Germinal center (tissue), 1 donor: ENCODE measurements at places on chromosomes 1 and 21.

- DNase-seq, result no peak
Measured at GRCh38 chr1:117365350-117366176, 1.7 kb upstream of the MAN1A2 start.

DNA sequence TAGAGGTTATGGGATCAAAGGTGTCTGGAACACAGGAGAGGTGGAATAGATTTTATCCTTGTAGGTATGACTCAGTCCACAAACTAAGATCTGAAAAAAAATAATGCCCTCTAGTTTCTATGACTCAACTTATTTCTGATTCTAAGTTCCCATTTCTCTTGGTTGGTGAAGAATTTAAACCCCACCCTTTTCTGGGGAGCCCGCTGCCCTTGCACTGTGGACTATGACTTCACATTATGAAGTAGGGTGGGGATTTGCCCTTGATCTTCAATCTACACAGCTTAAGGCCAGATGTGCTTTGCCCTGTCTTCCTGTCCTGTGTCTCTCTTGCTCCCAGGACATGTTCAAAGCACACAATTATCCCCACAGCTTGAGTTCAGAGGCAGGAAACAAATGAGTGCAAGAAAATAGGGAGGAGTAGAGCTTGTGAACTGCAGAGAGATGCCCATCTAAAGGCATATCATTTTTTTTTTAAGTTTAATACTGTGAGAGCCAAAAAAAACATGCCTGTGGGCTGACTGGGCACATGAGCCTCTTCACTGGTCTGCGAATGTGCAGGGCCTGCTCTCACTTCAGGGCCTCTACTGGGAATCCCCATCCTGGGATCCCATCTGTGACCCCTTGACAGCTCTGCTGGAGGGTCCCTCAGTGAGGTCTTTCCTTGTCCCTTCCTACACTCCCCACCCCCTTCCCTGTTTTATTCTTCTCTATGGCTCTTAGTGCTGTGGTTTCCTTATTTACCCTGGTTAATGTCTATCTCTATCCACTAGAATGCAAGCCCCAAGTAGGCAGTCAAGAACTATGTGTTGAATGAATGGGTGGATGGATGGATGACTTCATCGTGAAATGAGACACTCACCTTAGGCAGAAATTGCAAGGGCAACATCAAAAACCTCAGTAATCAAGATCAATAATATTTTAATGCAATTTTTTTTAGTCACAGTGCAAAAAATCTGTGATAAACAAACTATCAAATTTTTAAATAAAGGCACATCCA lies 61.5 kb downstream of the CD58 start:
- DNase-seq, result no peak

- DNase-seq, result no peak
Measured at GRCh38 chr1:220564216-220564615, 36.3 kb downstream of the MARK1 start.

DNA sequence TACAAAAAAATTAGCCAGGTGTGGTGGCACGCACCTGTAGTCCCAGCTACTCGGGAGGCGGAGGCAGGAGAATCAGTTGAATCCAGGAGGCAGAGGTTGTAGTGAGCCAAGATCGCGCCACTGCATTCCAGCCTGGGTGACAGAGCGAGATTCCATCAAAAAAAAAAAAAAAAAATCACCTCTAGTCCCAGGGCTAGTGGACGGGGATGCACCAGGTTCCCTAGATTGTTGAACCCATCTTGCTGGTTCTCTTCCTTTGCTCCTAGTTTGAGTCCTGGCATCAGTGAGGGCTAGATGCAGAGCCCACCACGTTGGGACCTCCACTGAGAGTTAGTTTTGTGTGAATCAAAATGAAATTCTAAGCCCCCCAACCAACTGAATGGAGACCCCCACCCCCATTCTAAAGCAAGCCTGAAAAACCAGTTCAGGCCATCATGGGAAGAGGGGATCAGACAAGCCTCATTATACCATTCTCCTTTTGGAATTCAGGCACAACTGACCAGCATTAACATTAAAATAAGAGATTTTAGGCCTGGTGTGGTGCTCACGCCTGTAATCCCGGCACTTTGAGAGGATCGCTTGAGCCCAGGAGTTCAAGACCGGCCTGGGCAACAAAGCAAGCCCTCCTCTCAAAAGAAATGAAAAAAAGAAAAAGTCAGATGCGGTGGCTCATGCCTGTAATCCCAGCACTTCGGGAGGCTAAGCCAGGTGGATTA lies 17.9 kb upstream of the L1TD1 start:
- no peak for DNase-seq

- DNase-seq, result no peak
Measured at GRCh38 chr1:170215072-170215885, 69.5 kb downstream of the NTMT2 start.

GRCh38 chr1:84289169-84289785 lies 12.2 kb upstream of the SAMD13 start:
- DNase-seq, result no peak

DNA sequence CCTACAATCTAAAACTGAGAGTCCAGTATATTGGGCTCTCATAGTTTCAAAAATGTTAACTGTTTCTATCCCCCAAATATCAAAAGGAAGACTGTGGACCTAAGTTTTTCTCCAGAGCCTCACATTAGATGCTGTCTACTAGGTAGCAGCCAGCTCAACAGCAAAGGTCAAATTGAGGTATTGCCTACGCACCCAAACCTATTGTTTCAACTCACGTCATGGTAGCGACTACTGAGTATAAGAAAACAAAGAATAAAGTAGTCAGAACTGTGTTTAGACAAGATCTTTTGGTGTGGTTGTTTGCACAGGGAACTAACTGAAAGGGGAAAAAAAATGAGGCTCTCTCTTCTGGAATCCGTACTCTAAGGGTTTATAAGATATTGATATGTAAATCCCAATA lies 173.2 kb downstream of the LBR start:
- no peak for DNase-seq

DNA sequence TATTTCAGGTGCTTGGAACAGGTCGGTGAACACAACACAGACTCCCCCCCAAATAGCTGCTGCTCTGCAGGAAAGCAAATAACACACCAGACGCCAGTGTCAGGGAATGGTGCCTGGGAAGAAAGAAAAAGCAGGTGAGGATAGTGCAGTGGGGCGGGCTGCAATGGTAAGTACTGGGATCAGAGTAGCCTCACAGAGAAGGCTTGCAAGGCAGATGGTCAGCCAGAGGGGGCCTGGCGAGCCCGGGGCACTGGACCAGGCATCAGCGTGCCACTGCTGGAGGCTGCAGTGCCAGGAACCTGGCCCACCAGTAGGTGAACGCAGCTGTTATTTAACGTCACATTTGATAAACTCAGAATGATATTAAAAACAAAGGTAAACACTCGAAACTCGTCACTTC lies 60.0 kb downstream of the POFUT2 start:
- no peak for DNase-seq

DNA sequence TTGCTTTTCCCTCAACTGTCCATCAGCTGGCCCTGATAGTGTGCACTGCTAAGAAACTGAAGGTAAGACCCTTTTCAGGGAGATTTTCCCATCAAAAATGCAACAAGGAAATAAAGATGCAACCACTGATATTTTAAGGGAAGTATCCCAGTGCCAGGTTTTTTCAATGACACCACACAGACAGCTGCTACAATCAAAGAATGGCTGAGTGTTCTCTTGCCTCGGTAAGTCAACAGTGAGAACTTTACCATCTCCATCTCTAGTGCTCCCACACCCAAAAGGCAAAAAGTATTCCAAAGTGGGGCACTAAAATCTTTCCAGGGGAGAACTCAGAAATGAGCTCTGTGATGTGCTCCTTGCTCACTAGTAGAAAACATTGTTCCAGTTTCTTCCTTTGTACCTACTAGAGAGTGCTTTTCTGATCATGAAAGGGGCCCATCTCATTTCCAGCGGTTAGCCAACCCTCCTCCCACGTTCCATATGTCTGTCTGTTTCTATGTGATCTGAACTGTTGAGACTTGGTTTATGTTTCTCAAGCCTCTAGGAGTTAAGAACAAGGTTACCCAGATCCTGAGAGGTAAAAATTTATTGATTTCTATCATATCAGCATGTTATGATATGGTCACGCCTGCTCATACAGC lies 67.6 kb upstream of the NEK2 start:
- no peak for DNase-seq

DNA sequence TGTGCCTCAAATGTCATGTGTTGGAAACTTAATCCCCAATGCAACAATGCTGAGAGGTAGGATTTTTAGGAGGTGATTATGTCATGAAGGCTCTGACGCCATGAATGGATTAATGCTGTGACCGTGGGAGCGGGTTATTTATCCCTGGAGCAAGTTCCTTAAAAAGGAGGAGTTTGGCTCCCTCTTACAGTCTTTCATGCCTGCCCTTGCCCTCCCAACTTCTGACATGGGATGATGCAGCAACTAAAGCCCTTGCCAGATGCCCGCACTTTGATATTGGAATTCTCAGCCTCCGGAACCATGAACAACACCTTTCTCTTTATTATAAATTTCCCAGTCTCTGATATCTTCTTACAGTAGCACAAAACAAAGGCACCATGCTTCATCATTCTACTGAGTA lies 685.3 kb upstream of the CHRM3 start:
- DNase-seq, result no peak

GRCh38 chr1:90650401-90650800 lies 66.7 kb downstream of the BARHL2 start:
- no peak for DNase-seq

GRCh38 chr1:219476716-219477115 lies 136.2 kb downstream of the ZC3H11B start:
- no peak for DNase-seq

- DNase-seq, result peak; percentile 6
Measured at GRCh38 chr1:150429805-150430204, 57.4 kb upstream of the TARS2 start.

DNA sequence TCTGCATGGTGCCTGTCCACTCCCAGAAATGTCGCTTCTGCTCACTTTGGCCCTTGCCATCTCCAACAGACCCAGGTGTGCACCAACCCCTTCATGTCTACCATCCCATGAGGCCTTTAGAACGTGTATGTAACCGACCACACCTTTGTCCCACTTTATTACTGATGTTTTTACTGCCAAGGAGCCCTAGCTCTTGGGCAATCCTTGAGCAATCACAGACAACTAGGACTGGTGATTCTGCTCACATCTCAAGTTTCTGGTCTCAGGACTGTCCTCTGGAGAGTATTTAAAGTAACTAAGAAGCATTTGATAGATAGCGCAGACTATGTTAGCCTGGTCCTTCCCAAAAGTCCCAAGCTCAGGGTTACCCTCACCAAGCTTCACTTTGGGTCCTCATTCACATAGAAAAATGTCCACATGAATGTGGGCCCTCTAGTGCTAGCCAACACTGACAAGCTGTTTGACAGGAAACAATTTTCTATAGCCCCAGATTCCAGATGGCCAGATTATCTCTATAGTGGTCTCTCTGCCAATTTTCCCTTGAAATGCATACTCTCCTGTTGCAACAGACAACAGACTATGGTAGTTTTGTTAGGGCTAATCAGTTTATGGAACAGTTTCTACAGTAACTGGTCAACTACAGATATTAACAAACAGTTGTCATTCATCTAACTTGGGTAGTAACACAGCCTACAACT lies 6.9 kb upstream of the TMEM81 start:
- no peak for DNase-seq

GRCh38 chr1:165481820-165482532 lies 37.0 kb upstream of the RXRG start:
- DNase-seq, result no peak

DNA sequence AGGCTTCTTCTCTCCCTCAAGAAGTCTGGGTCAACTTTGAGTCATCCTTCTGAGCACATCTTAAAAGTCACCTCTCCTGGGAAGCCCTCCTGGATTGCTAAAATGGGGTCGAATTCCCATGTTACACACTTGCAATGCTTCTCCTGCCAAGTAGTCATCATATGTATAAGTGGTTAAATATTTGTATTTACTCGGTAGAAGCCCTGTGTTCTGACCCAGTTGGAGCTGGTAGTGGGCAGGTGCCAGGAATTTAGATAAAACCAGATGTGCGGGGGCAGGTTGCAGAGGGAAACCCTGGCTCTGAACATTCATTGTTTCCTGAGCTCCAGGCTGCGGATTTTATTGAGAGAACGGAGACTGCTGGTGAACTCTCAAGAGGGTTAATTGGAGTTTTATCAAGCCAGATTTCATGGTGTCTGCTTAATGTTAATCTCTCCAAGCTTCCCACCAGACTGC lies 52.8 kb upstream of the RPL11 start:
- DNase-seq, result no peak

GRCh38 chr1:198275597-198275996 lies 118.8 kb downstream of the NEK7 start:
- no peak for DNase-seq

DNA sequence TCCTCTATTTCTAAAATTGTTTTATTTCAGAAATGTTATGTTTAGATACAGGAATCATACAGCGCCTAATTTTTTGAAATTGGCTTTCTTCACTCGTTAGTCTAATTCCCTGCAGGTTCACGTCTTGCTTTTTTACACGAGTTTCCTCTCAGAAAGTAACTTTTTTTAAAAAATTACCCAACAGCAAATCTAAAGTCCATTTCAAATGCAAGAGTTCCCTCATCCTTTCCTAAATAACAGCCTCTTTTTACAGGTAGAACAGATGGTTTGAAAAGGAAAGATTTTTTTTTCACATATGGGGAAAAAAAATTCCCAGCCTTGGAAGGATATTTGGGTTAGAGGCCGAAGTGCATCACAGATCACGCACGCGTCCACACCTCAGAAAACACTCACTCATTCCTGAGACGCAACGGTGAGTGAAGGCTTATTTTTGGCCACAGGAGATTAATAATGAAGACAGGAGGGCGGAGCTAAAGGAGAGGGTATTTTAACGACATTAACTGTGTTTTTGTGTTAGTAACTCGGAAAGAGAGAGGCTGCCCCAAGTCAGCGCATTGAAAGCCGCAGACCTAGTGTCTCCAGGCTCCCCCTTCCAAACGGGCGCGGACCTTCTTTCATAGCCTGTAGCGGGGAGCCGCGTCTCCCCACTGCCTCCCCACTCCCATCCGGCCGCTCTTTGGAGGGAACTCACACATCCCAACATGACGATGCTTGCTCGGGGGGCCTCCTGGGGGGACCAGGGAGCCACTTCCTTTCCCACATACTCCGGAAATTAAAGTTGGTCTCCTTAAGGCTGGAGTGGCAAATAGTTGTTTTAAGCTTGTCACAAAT lies 969 bp upstream of the RIPK4 start:
- no peak for DNase-seq

- no peak for DNase-seq
Measured at GRCh38 chr1:208835097-208835463, 590.9 kb upstream of the PLXNA2 start.

- DNase-seq, result no peak
Measured at GRCh38 chr1:158685085-158685484, 1.4 kb downstream of the SPTA1 start.

GRCh38 chr1:175075572-175076568 lies 8.2 kb downstream of the TNN start:
- DNase-seq, result no peak

DNA sequence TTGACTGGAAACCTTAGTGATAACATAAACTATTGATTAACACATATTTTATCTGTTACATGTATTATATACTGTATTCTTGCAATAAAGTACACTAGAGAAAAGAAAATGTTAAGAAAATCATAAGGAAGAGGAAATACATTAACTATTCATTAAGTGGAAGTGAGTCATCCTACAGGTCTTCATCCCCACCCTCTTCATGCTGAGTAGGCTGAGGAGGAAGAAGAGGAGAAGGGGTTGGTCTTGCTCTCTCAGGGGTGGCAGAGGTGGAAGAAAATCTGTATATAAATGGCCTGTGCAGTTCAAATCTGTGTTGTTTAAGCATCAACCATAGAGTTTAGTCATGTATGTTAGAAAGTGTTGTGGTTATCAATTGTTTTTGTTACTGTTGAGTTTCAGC lies 66.1 kb upstream of the CHODL start:
- DNase-seq, result no peak

- no peak for DNase-seq
Measured at GRCh38 chr1:217211486-217211885, 419.4 kb downstream of the GPATCH2 start.
